ENCODE measurements at places on chromosomes 5 and 9.

DNA sequence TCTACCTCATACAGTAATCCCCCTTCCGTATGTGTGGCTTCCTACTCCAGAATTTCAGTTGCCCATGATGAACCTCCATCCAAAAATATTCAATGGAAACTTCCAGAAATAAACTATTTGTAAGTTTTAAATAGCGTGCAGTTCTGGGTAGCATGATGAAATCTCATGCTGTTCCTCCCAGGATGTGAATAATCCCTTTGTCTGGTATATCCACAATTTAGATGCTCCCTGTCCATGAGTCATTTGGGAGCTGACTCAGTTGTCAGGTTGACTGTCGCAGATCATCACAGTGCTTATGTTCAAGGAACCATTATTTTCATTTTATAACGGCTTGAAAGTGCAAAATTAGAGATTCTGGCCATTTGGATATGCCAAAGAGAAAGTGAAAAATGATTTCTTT, 290.1 kb upstream of the CDH9 start:
- no peak for DNase-seq

- no peak for DNase-seq
These were observed 84.7 kb downstream of the CSNK1A1 start for GRCh38 chr5:149466457-149466972.

DNA sequence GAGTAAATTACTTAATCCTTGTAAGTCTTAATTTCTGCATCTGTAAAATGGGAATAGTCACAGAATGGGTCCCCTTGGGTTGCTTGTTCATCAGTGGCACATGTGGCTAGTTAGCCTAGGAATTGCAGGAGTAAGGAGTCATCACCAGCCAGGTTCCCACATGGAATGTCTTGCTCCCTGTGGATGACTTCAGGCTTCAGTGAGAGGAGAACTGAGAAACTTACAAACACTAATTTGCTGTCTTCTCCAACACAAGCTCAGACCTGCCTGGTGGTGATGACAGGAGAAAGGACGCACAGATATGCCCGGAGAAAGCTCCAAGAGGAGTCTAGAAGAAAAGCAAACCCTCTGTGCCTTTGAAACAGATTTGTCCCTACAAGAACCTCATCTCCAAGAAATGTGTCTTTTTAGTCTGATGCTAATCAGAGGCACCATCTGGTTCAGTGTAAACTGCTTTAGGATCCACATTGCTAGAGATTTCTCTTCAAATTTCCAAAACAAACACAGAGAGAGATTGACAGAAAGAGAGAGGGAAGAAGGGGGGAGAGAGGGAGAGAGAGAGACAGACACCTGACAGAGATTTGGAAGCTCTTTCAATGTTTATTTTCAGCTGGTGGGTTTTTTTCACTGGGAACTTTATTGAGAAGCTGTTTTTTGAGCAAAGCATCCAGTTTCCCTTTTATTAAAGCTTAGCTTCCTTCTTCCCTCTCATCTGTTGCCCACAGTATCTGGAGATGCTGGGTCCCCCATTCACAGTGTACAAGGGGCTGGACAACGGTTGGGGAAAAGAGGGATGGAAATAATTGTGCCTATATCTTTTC, 128.3 kb downstream of the DOCK2 start:
- no peak for DNase-seq

DNA sequence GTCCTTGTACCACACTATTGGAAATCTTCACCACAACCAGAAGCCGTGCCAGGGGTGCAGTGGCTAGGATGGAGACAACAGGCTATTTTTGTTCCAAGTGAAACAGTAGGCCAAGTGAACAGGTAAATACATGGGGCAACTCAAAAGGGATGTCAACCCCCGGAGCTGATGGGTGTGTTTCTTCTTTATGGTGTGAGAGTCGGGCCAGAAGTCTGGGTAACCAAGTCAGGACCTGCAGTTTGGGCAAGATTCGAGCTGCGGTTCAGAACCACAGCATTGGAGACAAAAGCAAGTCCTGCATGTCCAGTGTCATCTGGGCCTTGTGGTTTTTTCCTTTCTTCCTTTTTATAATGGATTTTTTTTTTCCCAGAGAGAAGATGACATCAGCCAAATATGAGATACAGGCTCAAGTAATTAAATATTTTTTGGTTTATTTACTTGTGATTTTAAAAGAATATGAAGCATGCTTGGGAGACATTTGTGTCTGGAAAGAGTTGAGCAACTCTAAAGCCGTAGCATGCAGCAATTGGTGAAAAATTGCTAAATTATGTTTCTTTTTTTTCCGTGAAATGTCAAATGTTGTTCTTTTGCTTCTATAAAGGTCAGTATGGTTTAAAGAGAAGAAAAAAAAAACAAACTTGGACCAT, 261.6 kb downstream of the ARRDC3 start:
- DNase-seq: no peak

DNA sequence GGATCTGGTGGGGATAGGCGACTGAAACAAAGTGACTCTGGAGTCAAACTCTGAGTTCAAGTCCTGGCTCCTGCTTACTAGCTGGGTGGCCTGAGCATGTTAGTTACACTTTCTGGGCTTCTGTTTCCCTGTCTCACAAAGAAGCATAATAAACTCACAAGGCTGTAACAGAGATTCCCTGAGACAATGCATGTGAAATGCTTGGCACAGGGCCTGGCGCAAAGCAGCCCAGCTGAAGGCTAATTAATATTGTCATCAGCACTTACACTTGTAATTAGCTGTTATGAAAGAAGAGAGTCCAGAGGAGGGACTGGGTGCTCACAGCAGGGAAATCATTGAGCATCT, 64.1 kb upstream of the SPOCK1 start:
- no peak for DNase-seq

DNA sequence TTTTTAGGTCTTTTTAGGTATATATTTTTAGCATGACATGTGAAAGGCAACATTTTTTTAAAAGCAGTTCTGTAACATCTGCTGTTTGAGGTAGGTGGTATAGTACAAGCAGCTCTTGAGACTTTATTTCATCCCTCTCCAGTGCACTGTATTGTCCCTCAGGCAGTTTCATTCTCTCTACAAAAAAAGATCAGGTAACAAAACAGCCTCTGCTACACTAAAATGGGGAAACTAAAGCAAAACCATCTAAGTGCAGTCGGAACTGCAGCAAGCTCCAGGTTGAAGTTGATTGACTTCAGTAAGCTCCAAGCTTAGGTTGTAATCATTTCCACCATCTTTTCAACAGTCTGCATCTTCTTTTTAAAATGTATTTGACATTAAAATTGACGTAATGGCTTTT, 195.6 kb downstream of the DEPDC1B start:
- DNase-seq: no peak

GRCh38 chr5:115579747-115580173, 22.5 kb downstream of the TICAM2 start:
- DNase-seq: no peak

DNA sequence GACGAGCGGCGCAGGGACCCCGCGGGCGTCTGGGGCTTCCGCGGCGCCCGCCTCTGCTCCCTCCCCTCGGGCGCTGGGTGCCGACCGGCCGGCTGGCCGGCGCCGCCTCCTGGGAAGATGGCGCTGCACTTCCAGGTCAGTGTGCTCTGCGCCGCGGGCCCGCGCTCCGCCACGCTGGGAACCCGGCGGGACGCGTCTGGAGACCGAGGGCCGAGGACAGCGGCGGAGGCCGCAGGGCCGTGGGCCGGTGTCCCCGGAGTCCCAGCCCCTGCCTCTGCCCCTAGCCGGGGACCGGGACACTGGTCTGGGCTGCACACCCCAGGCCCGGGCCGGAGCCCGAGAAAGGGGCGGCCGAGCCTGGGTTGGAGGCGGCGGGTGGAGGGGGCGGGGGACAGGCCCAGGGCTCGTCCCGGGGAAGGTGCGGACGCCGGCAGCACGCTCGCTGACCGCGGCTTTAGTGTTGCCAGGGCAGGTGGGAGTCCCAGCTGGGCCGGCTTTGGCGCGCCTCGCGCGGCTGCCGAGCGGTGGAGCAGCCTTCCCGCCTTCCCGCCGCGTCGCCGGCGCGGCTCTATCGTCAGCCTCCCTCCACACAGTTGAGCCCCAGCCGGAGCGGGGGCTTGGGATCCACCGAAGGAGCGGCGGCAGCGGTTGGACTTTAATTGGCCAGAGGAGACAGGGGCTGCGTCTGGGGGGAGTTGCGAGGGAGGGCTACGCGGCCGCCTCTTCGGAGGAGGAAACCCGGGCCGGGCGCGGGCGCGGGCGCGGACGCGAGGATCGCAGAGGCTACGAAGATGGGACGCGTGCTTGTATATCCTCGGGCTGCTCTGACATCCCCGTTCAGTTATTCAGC, at the start of gene RANBP17:
TSS of gene RANBP17 (plus strand) at position 102 of the 850 bp plus-strand sequence.
- DNase-seq: peak; percentile 1

DNA sequence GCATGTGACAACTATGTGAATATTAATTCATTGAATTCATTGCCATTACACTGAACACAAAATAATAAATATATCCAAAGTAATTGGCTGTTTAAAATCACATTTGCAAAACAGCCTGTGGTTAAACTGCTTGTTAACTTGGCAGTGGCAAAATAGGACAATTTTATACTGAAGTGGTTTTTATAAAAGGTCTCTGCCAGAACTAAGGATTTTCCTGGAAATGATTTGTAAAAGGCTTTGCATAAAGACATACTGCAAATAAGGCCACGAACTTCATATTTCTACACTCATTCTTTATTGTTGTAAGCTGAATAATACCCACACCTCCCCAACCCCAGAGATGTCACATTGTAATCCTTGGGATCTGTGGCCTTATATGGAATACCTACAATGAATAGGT, 370.3 kb upstream of the RGMB start:
- DNase-seq: no peak

DNA sequence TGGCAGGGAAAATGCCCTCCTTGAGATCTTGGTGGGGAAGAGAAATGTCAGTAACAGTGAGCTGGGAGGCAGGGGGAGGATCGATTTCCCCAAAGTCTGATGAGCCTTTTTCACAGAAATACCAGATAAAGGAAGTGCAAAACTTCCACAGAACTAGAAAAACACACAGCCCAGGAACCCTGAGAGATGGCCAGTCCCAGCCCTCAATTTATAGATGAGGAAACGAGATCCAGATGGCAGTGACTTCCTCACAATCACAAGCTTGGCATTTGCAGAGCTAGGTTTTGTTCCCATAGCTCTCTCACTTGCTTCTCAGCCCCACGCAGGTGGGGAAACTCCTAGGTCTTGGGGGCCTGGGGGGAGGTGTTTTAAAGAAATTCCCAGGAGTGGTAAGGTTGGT, 3.8 kb upstream of the GGTA1 start:
- DNase-seq: no peak

DNA sequence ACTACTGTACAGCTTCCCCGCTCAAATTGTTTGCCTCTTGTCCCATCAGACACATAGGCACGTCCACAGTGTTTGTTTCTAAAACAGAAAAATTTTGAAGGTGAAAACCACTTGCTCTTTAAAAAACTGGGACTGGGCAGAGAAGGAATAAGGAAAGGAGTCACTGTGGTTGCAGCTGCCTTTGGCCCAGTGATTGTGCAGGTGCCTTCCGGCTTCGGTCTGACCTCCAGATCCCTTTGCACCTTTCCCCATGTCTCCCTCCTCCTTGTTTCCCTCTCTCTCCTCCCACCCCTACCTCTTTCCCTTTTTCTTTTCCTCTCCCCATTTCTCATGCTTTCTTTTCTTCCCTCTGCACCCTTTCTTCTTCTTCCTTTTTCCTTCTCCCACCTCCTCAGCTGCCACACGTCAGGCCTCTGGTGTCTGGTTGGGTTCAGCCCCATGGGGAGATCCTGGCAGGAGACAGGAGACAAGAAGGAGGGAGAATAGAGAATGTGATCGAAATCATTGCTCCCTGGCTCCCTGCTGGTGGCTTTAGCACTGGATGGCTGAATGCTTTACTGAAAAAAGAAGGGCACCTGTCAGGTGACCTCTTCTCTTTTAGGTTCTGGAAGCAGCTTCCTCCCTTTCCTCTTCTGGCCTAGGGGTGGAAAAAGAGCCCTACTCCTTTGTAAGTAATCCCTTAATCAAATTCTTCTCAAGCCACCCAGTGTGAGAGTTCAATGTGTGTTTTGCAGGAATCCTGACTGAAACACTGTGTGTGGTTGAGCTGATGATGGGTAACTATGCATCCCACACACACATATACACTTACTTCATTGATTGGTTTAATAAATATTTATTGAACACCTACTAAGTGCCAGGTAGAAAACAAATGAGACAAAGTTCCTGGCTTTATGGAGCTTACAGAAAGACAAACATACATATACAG, 267.3 kb downstream of the MAST4 start:
- DNase-seq: no peak

DNA sequence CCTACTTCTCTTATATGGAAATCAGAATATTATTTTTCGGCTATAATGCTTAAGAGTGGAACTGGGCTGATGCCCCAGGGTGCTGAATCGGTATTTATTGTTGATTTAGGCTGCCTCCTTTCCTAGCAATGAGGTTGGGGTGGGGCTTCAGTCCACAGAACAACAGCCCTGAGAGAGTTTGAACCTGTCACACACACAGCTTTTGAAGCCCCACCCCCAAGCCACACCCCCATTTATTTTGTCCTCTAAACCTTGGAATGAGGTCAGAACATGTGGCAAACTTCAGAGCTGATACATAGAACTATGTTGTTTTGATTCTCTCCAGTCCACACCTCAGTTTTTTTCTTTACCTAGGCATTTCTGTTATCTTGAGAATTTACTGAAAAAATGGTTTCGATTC, 51.7 kb upstream of the CAMK4 start:
- no peak for DNase-seq

DNA sequence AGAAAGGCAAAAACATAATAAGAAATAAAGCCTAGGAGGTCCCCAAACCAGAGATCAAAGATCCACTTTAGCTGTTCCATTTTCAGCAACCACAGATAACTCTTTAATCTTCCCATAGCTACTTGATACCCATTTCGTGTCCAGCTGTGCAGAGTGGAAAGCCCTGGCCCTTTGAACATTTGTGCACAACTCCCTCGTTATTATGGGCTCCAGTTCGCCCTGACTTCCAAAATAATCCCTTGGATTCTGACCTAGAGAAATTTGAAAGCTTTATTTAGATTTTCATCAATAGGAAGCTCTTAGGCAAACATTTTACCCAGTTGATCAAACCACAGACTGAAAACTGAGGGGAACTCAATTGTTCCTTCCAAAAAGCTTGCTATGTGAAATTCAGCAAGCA, 4.8 kb downstream of the MYOT start:
- DNase-seq: peak; percentile 37

- DNase-seq: no peak
These were observed 36.4 kb upstream of the DAPK1 start for GRCh38 chr9:87461256-87461655.

- no peak for DNase-seq
These were observed 74.0 kb downstream of the PCSK5 start for GRCh38 chr9:75964427-75964826.

GRCh38 chr5:38373743-38374142, 115.4 kb downstream of the EGFLAM start:
- DNase-seq: no peak

GRCh38 chr9:97889941-97890887, 32.1 kb downstream of the TRMO start:
- DNase-seq: peak; percentile 43

DNA sequence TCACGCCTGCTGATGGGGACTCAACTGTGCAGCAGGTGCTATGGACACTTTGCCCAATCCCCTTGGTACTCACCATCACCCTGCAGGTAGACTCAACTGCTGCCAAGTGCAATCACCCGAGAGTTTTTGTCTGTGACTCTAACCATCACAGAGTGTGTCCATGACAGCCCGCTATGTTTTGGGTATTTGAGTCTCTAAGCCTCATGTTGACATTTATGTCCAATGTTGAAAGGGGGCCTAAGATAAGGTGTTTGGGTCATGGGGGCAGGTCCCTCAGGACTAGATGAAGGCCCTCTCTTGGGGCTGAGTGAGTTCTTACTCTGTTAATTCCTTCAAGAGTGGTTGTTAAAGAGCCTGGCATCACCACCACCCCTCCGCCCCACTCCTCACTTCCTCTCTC, 44.1 kb upstream of the GABRP start:
- no peak for DNase-seq
